Inflammatory macrophage treated with lipopolysaccharide for 1 hour (primary cell): ENCODE measurements at places on chromosomes 5 and 9.

- DNase-seq: no peak
Measured at GRCh38 chr5:87768190-87768589, 355.5 kb upstream of the CCNH start.

GRCh38 chr5:1005904-1006655 is 2.5 kb upstream of the NKD2 start:
- DNase-seq: no peak

DNA sequence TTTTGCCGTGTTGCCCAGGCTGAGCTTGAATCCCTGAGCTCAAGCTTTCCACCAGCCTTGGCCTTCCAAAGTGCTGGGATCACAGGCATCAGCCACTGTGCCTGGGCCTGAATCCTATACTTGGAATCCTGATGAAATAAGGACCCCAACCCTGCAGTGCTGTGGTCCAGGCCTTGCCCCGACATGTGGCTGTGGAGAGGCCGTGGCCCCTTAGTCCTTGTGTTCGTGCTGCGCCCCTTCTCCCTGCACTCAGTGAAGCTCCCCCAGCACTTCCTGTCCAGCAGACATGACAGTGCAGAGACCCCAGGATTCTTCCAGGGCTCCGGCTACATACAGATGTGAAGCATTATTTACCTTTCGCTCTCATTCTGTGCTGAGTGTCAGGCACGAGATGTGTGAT is 52.9 kb downstream of the EHMT1 start:
- no peak for DNase-seq

- no peak for DNase-seq
Measured at GRCh38 chr5:7882926-7883325, 14.0 kb downstream of the MTRR start.
